ENCODE measurements at places on chromosomes 12 and 14.

DNA sequence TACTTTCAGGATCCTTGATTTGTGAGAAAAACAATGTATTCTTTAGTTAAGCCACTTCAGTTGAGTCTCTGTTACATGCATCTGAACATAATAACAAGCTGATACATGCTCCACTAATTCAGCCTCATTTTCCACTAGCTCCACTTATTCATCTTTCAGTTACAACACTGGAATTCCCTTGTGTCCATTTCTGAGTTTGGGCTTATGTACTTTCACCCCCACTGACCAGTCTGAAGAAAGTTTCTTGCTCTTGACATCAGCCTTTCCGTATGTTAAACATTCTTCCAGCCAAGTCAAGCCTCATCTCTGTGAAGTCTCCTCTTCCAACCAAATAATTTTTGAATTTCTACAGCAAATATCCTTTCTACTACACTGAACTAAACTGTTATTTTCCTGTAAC, 592.5 kb upstream of the NOVA1 start:
- no peak for DNase-seq

DNA sequence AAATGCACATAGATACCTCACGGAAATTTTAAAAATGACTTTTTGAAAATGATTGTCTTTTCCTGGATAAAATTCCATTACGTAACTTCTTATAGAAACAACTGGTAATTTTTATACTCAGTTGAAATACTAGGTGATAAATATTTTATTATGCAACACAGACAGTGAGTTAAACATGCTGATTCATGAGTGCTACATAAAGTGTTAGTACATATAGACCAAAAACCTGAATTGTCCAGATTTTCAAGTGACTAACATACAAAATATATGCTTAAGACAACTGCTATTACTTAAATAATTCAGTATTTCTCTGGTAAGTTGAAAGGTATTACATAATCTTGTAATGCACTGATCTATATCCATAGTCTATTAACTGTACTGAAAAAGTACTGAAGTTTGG, 11.9 kb downstream of the PTPRO start:
- no peak for DNase-seq

DNA sequence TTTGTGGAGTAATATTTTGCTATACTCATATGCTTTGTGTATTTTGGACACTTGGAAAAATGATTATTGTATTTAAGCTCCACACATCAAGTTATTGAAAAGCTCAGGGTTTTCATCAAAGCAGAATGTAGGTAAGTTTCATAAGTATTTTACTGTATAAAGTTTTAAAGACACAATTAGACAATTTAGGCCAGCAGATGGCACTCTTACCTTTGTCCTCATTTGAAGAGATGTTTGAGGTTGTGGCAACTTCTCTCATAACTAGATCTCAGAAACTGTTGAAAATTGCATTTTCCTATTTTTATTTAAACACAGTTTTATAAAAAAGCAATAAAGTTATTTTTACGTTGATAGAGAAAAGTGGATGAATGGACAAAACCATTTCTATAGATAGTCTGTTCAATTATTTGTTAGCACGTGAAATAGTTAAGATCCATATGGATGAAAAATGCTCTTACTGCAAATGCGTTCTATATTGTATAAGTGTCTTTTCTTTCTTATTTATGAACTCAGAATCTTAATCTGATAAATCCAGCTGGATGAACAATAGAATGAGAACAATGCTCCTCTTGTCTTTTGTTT, 300.0 kb downstream of the AEBP2 start:
- DNase-seq: peak; percentile 44

DNA sequence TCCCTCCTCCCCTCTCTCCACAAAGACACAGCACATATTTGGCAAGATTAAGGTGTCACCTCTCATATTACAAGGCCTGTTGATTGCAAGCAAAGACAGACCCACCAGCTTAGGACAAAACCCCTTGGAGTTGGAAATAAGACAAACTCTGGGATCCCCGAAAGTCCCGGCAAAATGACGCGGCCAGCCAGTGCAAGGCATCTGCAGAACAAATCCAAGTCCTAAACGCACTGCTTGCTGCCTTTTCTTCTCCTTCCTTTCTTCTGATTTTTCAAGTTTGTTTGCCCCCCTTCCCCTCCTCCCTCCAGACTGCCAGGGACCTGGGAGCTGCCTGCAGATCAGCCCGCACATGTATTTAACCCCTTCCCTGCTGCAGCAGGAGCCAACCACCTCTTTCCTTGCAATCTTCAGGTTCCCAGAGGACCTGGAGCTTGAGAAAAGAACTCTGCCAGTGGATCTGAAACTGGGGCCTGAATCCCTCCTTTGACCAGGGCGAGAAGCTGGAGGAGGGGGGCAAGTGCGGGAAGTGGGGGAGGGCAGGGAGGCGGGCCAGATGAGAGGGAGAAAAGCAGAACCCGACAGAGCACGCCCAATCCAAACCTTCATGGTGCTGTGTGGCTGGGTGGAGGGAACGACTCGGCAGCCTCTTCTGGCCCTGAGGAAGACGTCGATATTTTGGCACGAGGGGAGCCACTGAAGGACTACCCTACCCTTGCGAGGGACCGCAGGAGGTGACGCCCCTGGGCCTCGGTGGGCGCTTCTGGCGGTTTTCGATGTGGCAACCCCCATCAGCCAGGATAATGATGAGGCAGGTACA, 2.0 kb upstream of the NTF3 start:
- no peak for DNase-seq

- DNase-seq: no peak
Measured at GRCh38 chr12:122022393-122023338, 982 bp downstream of the BCL7A start.

DNA sequence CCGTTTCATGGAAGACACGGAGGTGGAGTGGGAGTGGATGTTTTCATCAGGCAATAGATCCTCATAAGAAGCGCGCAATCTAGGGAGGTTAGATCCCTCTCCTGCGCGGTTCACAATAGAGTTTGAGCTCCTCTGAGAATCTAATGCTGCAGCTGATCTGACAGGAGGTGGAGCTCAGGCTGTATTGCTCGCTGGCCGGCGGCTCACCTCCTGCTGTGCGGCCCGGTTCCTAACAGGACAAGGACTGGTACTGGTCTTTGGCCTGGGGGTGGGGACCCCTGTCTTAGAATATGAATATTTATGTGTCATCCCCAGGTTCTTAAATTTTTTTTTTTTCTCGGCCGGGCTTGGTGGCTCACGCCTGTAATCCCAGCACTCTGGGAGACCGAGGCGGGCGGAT, 36.7 kb downstream of the PRICKLE1 start:
- DNase-seq: no peak

GRCh38 chr14:36653962-36654793, 7.5 kb upstream of the PAX9 start:
- DNase-seq: no peak

DNA sequence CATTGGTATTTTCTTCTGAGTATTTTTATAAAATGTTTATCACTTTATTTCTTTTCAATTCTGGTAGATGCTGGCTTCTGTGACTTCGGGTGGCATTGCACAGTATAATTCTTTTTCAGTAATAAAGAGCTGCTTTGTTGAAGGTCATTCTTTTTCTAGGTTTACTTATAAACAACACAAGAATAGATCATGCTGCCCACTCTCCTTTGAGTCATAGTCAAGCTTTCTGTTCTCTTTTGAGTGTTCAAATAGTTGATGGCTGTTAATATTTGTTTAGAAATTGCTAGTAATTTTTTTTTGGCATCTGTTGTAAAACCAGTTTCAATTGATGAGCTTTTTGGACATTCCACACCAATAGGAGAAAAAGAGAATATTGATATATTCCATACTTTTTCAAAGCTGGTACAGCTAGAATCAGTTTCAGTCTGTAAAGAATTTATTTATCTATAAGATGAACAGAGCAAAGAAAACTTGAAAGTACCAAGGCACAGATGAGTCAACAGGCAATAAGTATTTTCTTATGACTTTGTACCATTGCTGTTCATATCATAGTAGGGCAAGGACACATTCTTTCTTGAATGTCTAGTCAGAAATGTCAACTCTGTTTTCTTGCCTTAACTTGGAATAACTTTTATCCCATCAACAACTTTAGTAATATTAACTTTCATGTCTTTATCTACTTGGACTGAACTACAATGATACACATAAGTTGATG, 513.0 kb upstream of the SEL1L start:
- DNase-seq: no peak

DNA sequence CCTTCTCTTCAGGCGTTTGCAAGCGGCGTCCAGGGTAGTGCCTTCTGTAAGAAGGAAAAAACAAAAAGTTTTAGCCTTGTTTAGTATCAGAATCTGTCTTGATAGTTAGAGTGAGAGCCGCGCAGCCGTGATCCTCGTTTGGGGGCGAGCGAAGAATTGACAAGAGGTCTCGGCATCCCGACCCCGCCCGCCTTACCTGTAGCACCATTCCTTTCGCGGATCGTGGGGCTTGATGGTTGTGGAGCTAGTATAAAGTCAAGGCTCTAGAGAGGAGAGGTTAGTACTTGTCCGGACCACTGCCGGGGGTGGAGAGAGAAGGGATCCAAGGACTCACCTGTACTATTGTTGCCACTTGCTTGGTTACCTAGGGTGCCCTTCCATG, 494 bp downstream of the TMTC3 start:
- DNase-seq: no peak

DNA sequence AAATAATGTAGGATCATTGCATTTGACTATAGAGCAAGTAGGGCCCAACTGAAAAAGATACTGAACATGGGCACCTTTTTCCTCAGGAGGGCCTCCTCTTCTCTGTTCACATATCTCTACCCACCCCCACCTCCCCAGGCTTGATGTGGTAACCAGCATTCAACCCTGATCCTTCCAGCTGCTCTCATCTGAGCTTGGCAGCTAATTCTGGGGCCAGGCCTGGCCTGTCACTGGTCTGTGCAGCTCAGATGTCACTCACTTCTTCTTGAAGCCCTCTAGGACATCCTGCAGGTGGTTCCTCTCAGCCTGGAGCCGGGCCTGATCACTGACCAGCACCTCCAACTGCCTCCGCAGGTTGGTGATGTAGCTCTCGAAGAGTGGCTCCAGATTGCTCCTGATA, 2.1 kb downstream of the KRT84 start:
- no peak for DNase-seq

DNA sequence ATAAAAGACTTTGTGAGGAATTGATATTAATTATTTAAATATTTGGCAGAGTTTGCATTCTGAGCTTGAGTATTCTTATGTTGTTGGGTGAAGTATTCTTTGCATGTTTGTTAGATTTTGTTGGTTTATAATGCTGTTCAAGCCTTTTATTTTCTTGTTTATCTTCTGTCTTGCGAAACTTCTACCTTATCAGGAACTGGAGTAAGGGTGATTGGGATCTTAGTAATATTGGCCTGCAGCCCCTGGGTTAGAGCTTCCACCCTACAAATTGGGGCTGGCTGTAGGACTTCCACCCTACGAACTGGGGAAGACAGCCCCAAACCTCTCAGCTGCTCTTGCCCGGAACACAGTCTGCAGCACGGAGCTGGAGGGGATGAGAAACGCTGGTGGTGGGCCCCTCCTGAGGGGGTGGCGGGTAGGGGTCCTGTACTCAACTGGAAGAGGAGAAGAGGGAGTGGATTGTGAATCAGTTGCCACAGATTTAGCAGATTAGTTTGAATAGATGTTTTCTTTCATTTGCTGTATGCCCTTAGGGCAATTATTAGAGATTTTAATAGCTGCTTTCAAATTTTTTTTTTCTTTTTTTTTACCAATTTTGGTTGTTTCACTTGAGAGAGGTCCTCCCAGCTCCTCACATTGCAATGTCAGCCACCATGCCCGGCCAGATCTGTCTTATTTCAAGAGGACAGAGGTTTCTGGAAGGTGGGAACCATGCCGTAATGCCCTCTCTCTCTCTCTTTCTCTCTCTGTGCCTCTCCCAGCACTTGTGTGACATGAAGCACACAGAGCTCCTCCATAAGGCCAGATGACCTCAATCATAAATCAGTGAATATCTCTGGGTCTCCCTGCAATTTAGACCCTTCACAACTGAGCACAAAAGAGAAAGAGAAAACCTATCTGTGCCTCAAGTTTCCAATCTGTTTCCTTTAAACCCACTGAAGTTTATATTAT, 123.4 kb downstream of the DICER1 start:
- DNase-seq: no peak

DNA sequence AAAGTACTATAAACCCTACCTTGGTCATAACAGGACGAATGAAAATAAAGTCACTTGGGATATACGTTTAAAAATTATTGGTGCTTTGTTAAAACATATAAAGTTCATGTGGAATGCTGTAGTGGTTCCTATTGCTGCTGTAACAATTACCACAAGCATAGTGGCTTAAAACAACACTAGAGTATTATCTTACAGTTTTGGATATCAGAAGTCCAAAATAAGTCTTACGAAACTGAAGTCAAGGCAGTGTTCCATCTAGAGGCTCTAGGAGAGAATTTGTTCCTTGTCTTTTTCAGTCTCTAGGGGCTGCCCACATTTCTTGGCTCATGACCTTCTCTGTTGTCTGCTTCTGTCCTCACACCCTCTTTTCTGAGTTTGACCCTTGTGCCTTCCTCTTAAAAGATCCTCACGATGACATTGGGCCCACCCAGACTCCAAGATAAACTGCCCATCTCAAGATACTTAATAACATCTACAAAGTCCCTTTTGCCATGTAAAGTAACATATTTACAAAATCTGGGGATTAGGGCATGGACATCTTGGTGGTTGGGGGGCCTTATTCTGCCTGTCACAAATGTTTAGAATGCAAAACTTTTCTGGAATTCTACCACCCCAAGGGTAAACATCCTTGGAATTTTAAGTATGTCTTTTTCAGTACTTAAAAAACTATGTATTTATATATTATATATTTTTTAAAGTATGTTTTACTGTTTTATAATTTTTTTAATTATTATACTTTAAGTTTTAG, 178.1 kb downstream of the ETNK1 start:
- DNase-seq: no peak

GRCh38 chr12:108611884-108612415, 14.1 kb upstream of the TMEM119 start:
- DNase-seq: no peak

DNA sequence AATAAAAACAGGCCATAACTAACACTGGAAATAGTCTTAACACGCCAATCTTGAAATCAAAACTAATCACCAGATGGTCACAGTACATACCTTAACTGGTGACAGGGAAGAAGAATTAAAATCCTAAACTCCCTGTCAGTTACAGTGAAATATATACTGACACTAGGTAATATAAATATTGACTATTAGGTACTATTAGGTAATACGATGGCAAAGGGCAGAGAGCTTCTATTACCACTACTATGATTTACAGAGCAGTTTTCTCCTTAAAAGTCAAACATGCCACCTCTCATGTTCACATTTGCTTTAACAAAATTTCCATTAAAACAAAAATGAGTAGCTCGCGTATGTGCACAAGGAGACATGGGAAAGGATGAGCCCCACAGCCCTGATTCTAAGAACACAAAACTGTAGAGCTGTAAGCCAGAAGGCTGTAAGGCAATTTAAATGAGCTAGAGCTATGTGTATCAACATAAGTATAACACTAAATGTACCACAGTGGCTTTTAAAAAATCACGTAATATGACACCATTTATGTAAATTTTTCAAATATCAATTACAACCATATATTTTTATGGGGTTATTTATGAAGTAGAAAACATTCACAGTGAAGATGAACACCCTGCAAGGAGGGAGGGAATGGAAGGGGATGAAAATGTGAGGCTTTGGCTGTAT, 19.1 kb downstream of the SETD3 start:
- no peak for DNase-seq

GRCh38 chr12:58441483-58441882, 478.8 kb downstream of the LRIG3 start:
- DNase-seq: no peak

GRCh38 chr12:19010087-19010486, 119.4 kb upstream of the PLEKHA5 start:
- peak; percentile 82 for DNase-seq

- DNase-seq: no peak
Measured at GRCh38 chr14:74257941-74258763, 18.9 kb downstream of the VSX2 start.

Measured in large intestine (tissue), 12 donors.